GM12878 (cell line): ENCODE measurements at places on chromosomes 3 and 15. TPM values are rescaled to one million over a fixed set of nuclear protein-coding genes. Genes with fewer than 3 reads are reported as not detected.

DNA sequence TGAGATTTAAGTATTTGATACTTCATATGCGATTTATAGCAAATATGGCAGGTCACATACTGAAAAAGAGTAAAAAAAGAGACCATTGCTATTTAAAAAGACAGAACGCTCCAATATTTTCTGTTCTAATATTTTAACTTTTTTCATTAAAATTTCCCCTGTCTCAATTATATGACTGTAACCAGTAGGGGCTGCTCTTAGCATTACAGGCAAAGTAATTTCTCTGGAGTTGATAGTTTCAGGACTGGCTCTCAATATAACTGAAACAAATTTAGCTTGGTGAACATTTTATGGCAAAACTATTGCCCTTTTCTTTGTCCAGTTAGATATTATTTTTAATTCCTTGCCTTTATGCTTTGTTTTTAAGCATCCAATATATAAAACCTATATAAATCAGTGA lies 286.3 kb upstream of the ROBO2 start:
- no peak for DNase-seq

- no peak for DNase-seq
Observed at GRCh38 chr15:98881526-98882520, 125.8 kb downstream of the PGPEP1L start.

DNA sequence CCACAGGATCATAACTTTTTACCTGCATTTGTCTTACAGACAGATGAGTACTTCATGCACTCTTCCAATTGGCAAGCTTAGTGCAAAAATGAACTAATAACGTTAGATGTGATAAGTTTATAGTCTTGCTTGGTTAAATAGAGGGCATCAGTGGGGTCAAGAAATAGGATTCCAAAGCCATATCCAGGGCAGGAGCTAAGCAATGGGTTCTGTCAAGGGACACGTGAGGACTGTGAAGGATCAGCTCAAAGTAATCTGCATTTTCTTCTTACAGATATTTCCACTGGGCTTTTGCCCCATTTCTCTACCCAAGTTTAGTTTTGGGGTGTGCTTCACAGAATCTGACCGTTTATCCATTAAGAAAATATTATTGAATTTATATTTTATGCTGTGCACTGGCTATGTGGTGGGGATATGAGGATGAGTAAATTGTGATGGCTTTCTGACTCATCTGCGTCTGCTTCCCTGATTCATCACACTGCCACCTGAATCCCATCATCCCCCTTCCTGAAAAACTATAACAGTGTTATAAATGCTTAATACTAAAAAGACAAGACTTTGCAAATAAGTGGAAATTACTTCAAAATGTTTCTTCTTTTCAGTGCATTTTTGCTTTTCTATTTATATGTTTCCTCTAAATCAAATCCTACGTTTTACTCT lies 17.5 kb downstream of the PPP2R3A start:
- DNase-seq = no peak

DNA sequence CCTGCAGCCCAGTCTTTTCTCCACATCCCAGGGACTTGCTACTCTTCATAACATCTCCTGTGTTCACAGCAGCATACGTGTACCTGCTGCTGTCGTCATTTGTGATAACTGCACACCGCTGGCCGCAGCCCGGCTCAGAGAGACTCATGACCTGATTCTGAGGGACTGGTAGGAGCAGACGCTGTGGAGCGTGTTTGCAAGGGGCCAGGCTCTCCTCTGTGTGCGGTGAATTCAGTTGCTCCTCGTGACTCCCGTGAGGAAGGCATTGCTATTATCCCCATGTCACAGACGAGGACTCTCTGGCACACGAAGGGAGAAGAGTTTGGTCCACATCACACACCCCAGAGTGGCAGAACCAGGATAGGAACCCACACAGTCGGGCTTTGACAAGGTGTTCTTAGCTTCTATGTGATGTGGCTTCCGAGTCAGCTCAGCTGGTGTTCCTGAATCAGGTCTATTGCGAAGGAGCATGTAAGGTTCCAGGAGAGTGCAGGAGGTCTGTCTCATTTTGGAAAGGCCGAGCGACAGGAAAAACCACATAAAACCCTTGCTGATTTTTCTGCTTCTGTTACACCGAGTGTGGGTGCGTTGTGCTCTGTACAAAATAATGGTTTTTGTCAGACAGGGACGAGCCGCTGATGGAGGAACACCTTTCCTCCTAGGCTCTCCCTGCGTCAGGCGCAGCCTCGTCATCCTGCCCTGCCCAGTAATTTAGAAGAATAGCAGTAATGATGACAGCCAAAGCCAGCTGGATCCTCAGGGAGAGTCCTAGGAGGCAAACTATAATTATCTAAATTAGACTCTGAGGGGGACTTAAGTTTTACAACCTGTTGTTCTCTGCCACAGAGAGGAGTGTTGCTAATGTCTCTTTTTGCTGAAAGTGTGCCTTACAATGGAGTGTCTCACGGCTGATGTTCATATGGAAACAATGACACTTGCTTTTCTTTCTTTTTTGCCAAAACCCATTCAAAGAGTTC lies 157.5 kb upstream of the RGMA start:
- DNase-seq = no peak

GRCh38 chr3:72332036-72332435 lies 516.2 kb downstream of the SHQ1 start:
- no peak for DNase-seq

- no peak for DNase-seq
Observed at GRCh38 chr15:85356276-85356675, 24.1 kb upstream of the AKAP13 start.

DNA sequence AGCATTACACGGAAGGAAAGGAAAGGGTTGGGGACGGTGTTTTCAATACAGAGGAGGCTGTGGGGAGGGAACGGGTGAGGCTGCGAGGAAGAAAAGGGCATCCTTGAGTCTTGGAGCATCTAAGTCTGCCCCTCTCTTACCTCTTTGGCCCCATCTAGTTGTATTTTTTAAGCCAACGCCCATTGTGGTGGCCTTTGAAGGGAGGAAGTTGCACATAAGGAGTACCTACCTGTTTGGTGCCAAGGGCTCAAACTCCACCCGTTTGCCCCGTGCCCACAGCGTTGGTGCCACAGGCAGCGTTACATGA lies 146.1 kb upstream of the UMPS start:
- no peak for DNase-seq

GRCh38 chr15:92101708-92102394 lies 248.3 kb downstream of the SLCO3A1 start:
- DNase-seq = peak; percentile 28

GRCh38 chr15:89174476-89174875 lies 46.9 kb downstream of the RLBP1 start:
- no peak for DNase-seq

- no peak for DNase-seq
Observed at GRCh38 chr3:57951066-57951882, 56.9 kb upstream of the FLNB start.

GRCh38 chr15:96042734-96043224 lies 287.7 kb upstream of the NR2F2 start:
- DNase-seq = peak; percentile 77

DNA sequence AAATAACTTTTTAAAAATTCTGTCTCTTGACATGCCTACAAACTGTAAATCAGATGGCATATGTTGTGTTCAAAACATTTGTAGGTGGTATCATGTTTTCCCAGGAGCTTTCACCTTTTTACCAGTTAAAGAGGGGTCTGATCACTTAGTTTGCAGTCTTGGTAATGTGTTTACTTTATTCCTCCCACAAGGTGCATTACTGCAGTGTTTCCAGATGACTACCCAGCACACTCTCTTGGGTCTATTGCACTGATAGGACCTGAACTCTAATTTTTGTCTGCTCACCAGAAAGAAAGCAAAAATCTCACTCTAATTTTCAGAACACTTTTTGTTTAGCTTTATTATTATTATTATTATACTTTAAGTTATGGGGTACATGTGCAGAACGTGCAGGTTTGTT lies 734.1 kb downstream of the GBE1 start:
- DNase-seq = no peak

GRCh38 chr3:67706934-67707333 lies 52.5 kb upstream of the SUCLG2 start:
- DNase-seq = no peak

GRCh38 chr3:127421943-127422662 lies 134.3 kb upstream of the PRR20G start:
- no peak for DNase-seq

GRCh38 chr3:178669022-178669601 lies 132.9 kb downstream of the KCNMB2 start:
- no peak for DNase-seq

DNA sequence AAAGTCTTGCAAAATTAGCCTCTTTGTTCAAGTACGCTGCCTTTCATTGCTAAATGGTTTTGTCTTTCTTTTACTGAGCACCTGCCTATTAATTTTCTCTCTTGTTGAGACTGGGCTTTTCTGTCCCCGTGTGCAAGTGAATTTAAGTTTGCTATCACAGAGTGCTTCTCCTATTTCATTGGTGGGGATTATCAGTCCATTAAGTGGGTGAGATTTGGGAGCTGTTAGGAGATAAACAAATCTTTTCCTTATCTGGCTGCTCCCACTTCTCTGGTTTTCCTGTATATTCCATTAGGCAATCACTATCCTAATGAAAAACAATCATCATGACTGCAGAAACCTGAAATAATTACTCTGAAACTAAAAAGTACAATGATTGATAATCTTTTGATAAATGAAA lies 254.2 kb downstream of the NR1D2 start:
- DNase-seq = no peak

DNA sequence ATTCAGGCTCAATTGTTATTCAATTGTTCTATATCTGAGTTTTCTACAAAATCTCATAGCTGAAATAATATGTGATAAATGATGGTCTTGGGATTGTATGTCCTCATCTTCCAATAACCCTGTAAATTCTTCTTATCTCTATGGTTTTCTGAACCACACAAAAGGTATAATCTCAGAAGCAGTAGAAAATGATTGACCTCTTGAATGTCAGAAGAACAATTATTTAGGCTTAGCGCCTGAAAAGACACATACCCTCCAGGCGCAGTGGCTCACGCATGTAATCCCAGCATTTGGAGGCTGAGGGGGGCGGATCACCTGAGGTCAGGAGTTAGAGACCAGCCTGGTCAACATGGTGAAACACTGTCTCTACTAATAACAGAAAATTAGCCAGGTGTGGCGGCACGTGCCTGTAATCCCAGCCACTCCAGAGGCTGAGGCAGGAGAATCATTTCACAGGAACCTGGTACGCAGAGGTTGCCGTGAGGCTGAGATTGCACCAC lies 288.0 kb upstream of the TBC1D5 start:
- DNase-seq = no peak

DNA sequence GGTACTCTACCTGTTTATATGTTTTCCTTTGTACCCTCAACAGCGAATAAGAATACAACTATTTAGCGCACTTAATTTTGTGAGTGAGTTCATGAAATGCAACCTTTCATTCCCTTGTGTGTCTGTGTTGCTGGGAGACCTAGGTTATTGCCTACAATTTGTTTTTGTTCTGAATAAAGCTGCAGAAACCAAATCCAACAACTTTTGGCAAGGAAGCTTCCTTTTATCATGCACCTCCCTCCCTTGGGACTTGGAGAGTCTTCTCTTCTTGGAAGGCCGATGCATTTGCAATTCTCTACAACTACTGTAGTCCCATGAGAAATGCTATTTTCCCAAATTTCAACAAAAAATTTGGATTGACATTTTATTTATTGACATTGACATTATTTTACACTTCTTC lies 1002.4 kb upstream of the CADM2 start:
- no peak for DNase-seq

GRCh38 chr3:197212290-197212689 lies 86.1 kb downstream of the DLG1 start:
- DNase-seq = no peak

GRCh38 chr3:190370369-190370768 lies 17.6 kb upstream of the CLDN16 start:
- no peak for DNase-seq

DNA sequence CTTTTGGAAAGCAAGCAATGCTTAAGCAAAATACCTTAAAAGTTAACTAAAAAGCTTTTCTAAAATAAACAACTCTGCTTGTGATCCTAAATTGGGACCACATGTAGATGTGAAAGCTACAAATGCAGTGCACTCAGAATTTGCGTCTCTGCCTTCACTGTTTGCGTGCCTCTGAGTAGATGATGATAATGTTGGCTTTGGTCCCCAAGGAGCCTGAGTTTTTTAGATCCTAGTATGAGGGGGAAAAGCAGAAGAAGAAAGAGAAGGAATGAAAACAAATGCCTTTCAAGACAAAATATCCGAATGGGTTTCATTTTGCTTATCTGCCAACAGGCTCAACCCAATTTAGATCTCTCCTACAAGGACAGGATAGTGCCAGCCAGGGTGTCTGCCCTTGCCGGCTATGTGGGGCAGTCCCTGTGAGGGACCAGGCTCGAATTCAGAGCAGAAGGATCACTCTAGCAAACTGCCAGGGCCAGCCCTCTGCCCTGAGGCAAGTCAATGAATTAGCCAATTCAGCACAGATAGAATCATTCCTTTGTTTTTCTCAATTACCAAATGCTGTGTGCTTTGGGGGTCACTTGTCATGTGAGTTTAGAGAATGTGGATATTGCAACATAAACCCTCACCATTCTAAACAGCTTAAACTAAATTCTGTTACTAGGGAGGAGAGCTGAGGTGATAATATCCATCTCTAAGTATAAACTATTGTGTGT lies 28.5 kb downstream of the SCG5 start:
- no peak for DNase-seq

GRCh38 chr3:22612927-22613326 lies 590.2 kb upstream of the UBE2E2 start:
- DNase-seq = no peak

DNA sequence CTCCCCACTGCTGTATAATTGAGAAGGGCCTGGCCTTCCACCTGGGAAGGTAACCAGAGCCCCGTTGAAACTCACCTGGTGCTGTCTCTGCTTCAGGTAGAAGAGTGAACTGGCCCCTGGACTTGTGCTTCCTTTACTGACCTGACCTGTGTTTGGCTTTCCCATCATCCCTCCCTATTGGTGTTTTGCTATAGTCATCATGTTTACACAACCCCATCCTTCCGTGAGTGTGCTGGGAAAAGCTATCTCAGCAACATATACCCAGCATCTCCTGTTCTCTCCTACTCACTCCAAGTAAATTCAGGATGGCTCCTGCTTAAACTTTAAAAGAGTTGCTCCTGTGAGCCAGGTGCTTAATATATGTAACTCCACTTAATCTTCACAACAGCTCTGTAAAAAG lies 77.2 kb upstream of the TSC22D2 start:
- no peak for DNase-seq

- no peak for DNase-seq
Observed at GRCh38 chr3:188772886-188773285, 398.9 kb upstream of the TPRG1 start.

- no peak for DNase-seq
Observed at GRCh38 chr15:56017920-56018319, 24.5 kb upstream of the NEDD4 start.

GRCh38 chr3:182715006-182715405 lies 78.3 kb upstream of the ATP11B start:
- no peak for DNase-seq

The AGBL1 gene
- not detected in 2 replicates for polyA plus RNA-seq

The SEMA3F gene
- polyA plus RNA-seq = not detected in 2 replicates

The GPR160 gene
- polyA plus RNA-seq = 53.9 and 56.0 TPM in 2 replicates

The AHSG gene
- not detected in 2 replicates for polyA plus RNA-seq

The UNC13C gene
- 72.6 and 76.3 TPM in 2 replicates for polyA plus RNA-seq

The TGM5 gene
- 7.3 and 7.8 TPM in 2 replicates for polyA plus RNA-seq

The RARB gene
- polyA plus RNA-seq = 0.11 TPM in 1 of 2 replicates, not detected in the other

The NDUFB5 gene
- 231 and 240 TPM in 2 replicates for polyA plus RNA-seq

The DGKG gene
- polyA plus RNA-seq = 3.1 and 4.8 TPM in 2 replicates
